ENCODE measurements at places on chromosomes 16 and 17. TPM values are rescaled to one million over a fixed set of nuclear protein-coding genes. Genes with fewer than 3 reads are reported as not detected.

Gene NUPR1
- 15.2 TPM for total RNA-seq

Gene PSMC3IP
- 37.0 TPM for total RNA-seq

Gene PLCG2
- 3.9 TPM for total RNA-seq

Gene STH
- total RNA-seq: not detected

Gene DNAI2
- total RNA-seq: not detected

Gene KCTD19
- 0.46 TPM for total RNA-seq

Gene VAC14
- 38.3 TPM for total RNA-seq

Gene ZNF200
- 8.2 TPM for total RNA-seq

Gene CACNG3
- not detected for total RNA-seq

Gene ADAM11
- total RNA-seq: 1.9 TPM

Gene CCL5
- 1.7 TPM for total RNA-seq

Gene CXCL16
- total RNA-seq: 20.2 TPM

Gene REXO5
- total RNA-seq: 3.5 TPM

Gene BCL6B
- total RNA-seq: not detected

Gene C1QBP
- total RNA-seq: 514 TPM

Gene MRC2
- 39.5 TPM for total RNA-seq

Gene TNFRSF13B
- total RNA-seq: not detected

Gene ADORA2B
- 13.9 TPM for total RNA-seq

Gene KRT36
- not detected for total RNA-seq

Gene PITPNM3
- 1.9 TPM for total RNA-seq

Gene FAM171A2
- 4.1 TPM for total RNA-seq

Gene TAC4
- total RNA-seq: not detected

Gene INCA1
- 1.3 TPM for total RNA-seq

Gene KRTAP3-1
- not detected for total RNA-seq

Gene TERB1
- total RNA-seq: not detected

Gene CCL3
- not detected for total RNA-seq

Gene DPEP2
- not detected for total RNA-seq

Gene MMP25
- 0.67 TPM for total RNA-seq

Gene RAB11FIP4
- total RNA-seq: 0.87 TPM

Gene GPATCH8
- 23.4 TPM for total RNA-seq

Gene C17orf107
- total RNA-seq: 0.30 TPM

Gene APOH
- 3.8 TPM for total RNA-seq
